Nucleus accumbens (tissue), 56 donors: ENCODE measurements at places on chromosomes 2 and 18.

DNA sequence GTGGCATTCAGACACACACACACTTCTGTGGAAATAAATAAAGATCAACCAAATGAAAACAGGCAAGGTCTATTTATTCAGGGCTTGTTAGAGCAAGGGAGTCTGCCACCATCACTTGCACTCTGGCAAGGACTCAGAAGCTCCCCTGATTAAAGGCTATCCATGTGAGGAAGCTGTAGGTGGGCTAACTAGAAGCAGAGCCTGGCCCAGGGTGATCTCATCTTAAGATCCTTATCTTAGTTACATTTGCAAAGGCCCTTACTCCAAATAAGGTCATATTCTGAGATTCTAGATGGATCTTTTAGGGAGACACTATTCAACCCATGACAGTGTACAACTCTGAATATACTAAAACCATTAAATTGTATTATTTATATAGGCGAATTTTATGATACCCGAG lies 190.0 kb upstream of the SRD5A2 start:
- DNase-seq: no peak

DNA sequence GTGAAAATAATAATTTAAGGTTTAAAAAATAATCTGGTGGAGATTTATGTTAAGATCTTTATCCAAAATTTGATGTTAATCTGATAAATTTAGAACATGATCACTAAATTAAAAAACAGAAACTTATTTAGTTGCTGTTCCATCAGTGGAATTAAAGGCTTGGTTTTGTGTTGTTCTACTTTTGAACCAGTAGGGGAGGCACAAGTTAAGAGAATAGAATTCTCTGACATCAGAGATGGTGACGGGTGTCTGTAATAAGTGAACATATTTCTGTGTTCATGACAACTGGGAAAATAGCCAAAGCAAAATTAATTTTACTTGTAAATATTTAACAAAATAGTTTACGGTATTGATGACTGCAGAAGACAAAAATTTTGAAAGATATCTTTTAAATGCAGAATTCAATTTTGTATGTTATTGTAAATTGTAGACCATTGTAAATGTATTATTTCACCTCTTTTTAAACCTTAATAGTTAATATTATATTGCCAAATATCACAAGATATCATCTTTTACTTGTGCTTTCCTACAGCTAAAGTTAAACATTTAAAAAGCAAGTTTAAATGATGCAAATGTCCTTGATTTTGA lies 106.0 kb downstream of the UBR3 start:
- no peak for DNase-seq

DNA sequence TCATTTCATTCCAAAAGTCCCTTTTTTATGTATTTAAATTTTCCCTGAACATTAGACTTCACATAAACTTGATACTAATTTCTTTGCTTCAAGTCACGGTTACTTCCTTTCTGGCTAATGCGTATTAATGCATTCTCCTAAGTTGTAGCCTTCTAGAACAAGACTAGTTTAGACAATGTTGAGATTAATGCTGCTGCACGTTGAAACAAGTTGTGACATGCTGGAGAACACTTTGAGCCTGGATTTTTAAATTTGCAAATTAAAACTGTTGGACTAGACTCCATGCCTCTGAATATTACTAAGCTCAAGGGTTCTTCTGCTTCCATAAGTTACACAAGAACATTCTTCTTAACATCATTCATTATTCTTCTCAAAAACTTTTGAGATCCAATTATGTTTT lies 29.1 kb downstream of the ID2 start:
- DNase-seq: no peak

DNA sequence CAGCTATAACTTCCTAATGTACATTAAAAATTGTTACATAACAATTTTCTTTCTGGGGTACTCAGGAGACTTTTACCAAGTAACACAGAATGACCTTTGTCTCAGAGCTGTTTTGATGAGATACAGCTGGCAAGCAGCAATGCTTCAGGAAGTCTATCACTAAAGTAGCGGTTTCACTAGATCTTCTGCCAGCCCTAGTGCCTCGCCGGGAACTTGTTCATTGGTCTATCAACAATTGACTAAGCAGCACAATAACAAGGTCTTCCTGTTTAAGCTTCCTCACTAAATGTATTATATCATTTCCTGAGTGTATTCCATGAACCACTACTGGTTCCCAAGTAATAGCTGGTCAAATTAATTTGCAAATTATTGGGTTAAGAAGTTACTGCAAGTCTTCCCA lies 69.2 kb downstream of the TRIP12 start:
- no peak for DNase-seq

DNA sequence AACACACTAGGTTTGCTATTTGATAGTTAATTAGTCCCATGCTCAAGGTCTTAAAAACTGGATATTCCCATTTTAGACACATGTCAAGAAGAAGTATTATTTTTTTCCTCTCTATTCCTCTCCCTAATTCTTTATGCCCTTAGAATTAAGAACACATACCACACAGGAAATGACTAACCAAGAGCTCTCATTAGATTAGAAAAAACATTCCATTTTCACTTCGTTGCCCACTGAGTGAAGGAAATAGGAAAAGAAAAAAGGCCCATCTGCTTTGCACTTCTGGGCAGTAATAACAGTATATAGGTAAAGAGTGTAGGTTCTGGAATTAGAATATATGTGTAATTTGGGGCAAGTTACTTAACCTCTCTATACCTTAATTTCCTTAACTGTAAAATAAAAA lies 26.9 kb downstream of the ACADL start:
- DNase-seq: no peak

DNA sequence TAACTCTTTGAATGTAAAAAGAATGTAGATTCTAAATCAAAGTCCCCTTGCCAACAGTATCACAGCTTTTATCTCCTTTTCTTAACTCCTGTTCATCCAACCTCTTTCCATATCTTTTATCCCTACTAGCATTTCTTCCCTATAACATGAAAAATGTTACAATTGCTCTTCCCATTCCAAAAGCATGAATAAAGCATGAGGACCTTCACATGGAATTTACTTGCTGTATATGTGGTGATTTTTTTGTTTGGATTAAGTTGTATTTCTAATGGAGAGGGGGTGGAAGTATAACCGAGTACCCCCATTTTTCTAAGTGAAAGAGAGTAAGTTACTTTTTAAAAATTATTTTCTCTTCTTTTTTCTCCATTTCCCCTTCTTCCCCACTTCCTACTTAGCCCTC lies 94.9 kb upstream of the RBBP8 start:
- no peak for DNase-seq

DNA sequence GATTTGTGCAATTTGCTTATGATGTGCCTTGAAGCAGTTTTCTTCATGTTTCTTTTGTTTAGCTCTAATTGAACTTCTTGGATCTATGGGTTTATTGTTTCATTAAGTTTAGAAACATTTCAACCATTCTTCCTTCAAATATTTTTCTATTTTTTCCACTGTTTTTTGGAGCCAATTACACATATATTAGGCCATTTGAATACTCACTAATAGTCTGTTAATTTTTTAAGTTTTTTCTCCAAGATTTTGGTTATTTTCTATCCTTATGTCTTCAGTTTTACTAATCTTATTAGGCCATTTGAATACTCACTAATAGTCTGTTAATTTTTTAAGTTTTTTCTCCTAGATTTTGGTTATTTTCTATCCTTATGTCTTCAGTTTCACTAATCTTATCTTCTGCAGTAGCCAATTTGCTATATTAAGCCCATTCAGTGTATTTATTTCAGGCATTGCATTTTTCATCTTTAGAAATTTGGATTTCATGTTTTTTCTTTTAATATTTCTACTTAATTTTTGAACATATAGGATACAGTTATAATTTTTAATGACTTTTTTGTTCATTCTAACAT lies 9.5 kb upstream of the TMEM87B start:
- no peak for DNase-seq

DNA sequence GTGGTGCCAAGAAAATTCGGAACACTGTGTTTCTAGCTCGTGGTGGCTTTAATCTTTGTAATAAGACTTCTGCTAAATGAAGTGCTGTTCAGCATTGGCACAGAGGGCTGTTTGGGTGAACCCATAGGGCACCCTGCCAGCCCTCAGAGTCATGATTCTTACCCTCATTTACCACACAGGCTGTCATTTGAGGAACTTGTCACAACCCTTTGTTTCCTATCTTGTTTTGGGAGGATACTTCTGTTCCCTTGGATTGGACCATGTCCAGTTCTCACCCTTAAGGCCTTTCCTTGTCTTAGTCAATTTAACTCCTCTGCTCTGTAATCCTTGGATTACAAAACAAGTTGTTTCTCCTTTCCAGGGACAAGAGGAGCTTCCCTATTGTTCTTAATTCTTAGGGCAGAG lies 225.7 kb downstream of the MTX2 start:
- DNase-seq: no peak

DNA sequence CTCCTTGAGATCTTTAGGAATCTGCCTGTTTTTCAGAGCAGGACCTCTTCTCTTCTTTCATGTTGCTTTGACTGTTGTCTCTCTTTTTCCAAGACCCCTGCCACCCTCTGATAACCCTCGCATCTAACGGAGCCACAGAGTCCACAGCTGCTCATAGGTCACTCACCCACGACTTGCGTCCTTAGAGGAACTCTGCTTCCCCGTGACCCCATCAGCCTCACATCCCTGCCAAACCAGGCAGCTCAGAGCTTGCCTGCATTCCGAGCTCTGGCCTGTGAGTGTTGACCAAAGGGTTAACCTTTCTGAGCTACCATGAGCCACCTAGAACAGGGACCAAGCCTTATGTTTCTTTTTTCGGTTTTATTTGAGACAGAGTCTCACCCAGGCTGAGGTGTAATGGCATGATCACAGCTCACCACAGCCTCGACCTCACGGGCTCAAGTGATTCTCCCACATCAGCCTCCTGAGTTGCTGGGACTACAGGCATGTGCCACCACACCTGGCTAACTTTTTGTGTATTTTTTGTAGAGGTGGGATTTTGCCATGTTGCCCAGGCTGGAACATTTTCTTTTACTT lies 36.4 kb downstream of the CABLES1 start:
- DNase-seq: no peak
